ENCODE measurements at places on chromosomes 5 and 9. TPM values are rescaled to one million over a fixed set of nuclear protein-coding genes. Genes with fewer than 3 reads are reported as not detected.

HTR1A gene
- total RNA-seq: 9.8 TPM

GABRA6 gene
- 2.4 TPM for total RNA-seq

DNA sequence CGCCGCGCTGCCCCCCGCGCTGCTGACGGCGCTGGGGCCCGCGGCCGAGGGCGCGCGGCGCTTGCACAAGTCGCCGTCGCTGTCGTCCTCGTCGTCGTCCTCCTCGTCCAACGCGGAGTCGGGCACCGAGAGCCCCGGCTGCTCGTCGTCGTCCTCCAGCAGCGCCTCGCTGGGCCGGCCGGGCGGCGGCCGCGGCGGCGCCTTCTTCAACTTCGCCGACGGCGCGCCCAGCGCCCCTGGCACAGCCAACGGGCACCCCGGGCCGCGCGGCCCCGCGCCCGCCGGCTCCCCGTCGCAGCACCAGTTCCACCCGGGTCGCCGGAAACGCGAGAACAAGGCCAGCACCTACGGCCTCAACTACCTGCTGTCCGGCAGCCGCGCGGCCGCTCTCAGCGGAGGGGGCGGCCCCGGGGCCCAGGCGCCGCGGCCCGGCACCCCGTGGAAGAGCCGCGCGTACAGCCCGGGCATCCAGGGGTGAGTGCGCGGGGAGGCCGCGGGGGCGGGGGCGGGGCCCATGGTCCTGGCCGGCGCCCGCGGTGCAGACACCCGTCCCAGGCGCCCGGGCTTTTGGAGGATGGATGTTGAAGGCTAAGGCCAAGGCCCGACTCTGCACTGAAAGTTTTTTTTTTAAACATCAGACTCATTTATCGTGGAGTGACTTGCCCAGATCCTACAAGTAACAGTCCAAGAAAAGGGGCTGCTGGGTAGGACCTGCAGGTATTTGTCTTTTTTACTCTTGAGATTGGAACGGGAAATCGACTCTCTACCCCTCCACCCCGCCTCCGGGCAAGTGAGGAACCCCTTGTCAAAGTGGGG, 1.2 kb downstream of the TENT4A start:
- DNase-seq: no peak

GRCh38 chr5:159459132-159459627, 128.9 kb upstream of the IL12B start:
- DNase-seq: no peak

DNA sequence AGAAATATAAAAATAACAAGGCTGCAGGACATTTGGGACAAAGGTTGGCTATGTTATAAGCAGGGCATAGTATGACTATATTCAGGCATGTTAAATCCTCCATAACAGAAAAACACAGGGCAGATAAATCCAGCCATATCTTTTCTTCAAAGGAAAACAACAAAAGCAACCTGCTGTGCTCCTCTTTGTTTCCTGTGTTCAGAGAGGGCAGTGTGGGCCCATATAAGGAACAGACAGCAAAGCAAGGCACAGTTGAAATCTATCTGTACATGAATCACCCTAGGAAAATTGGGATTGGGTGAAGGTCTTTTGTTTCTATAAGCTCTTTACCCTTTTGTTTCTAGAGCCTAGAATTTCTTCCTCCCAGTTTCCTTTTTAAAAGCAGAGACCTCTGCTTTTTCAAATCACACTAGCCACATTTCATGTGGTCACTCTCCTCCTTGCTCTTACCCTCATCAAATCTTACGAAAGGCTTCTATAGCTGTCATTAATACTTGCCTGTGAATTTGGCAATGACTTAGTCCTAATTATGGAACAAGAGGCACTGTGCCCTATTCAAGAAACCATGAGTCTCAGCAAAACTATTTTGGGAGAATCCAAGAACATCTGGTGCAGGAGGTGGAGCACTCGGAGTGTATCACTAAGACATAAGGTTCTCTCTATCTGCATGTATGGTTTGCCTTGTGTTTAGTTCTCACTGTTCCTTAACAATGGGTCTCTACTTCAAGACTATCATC, 1.8 kb downstream of the GZMA start:
- no peak for DNase-seq

DNA sequence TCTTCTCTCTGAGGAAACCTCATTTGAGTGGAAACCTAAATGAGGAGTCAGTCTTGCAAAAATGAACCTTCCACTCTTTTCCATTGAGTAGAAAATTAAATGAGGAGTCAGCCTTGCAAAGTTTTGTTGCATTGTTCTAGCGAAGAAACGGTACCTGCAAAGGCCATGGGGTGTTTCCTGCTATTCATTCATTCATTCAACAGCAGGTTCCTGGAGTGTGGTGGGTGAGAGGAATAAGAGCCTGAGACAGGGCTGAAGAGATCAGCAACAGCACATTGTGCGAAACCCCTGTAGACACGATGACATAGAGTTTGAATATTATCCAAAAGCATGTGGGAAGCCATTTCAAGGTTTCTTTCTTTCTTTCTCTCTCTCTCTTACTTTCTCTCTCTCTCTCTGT, 14.6 kb upstream of the SETX start:
- no peak for DNase-seq

GRCh38 chr5:169201597-169201996, 99.3 kb downstream of the SLIT3 start:
- DNase-seq: no peak

DNA sequence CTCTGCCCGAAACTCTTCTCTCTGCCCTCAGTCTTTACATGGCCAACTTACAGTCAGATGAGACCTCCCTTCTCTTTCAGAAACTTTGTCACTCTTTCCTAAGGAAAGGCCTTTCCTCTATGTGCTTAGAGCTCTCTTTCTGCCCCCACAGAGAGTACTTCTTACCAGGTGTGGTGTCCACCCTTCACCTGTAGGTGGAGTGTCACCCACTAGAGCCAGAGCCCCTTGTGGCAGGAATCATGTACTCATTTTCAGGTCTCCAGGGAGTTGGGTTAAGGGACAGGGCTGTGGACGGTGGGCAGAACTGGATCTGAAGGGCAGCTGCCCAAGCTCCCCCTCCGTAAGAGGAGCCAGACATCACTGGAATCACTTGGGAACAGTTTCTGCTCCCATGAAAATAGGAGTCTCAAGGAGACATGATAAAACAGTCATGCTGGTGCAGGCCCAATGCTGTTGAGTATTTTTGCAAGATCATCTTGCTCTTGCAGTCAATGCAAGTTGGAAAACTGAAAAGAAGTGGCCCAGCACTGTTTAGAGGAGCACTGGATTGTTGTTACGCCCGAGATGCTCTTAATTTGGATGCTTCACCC, 436.7 kb downstream of the ZSWIM6 start:
- no peak for DNase-seq

DNA sequence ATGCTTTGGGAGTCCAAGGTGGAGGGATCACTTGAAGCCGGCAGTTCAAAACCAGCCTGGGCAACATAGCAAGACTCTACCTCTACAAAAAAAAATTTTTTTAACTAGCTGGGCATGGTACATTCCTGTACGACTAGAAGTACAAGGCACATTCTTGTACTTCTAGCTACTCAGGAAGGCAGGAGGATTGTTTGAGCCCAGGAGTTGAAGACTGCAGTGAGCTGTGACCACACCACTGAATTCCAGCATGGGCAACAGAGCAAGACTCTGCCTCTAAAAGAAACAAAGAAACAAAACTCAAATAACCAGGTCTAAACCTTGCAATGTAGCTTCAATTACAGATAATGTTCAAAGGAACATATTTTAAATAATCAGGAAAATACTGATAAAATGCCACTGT, 56.2 kb downstream of the SSBP2 start:
- DNase-seq: no peak

DNA sequence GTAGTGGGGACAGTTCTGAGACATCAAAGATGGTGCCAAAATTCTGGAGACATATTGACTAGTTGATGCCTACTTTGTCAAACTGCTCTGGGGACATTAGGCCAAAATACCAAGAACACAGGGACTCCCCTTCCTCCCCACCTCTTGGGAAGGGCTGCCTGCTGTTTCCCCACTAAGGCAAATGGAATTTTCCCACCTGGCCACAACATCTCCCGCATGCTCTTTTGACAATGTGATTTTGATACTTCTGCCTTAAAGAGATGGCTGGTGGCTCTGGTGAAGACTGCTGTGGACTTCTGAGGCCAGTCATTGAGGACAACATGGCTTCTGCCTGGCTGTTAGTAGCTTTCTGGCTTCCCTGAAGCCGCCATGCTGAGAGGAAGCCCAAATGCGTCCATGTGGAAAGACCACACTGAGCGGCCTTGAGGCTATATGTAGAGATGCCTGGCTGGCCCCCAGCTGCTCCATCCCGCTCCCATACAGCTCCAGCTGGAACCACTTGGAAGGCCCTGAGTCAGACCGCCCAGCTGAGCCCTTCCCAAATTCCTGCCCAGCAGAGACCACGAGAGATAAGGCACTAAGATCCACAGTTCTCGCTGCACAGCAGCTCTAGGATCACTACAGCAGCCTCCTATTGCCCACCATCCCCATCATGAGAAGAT, 226.7 kb downstream of the SYK start:
- no peak for DNase-seq

DNA sequence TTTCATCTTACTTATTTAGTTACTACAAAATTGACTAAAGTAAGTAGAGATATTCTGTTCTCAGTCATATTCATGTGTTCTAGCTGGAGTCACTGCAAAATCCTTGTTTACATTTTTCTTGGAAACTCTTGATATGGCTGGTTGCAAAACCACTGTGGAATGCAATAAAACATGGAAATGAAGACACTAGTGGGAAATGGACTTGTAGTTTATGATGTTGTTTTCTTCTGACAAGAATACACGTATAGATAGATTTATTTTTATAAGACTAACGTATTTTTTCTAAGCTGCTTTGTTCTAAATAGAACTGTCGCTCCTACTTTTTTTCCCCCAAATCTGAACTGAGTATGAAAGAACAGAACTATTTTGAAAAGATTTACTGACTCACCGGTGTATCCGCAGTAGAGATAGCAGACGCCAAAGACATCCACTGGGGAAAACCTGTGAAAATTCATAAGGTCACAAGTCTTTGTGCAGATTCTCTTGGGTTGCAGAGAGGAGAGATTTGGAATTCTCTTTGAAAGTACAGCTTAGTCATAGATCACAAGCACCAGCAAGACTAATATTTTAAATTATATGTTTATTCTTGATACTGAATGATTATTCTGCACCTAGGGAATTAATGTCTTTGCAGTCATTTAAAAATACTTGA, 119.6 kb upstream of the TAF11L2 start:
- no peak for DNase-seq

DNA sequence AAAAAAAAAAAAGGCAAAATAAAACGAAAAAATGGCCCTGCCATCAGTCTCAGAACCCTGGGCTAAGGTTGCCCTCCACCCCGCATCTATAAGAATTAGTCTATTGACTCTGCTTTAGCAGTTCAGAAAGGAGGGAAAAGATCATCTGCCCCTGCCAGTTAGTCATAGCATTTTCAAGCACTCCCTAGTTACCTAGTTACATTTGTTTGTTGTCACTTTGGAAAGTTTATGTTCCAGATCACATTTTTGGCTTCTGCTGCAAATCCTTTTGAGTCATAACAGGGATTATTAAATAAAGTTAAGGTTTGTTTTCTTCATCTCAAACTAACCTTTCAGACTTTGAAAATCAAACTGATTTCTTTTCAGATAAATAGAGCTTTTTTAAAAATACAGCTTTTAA, 52.1 kb downstream of the AQP7 start:
- DNase-seq: no peak

GRCh38 chr9:14395317-14396082, 81.6 kb upstream of the NFIB start:
- DNase-seq: peak; percentile 74

DNA sequence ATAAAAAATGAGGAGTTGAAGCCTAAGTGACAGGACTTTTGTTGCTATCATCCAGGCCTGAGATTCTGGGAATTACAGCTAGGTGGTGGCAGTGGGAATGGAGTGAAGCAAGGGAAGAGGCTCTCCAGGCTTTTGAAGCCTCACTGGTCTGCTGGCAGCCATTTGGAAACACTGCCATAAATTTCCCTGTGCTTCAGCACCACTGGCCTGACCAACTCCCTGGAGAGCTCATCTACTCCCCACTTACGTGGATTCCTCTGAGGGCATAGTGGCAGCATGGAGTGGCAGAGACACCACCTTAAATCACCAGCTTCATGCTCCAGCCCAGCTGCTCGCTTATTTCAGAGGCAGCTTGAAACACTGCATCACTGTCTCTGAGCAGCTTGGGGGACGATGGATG, 518.2 kb downstream of the TLR4 start:
- peak; percentile 40 for DNase-seq

Data from dorsolateral prefrontal cortex (tissue), 122 donors.